ENCODE measurements at places on chromosomes 4 and X.

DNA sequence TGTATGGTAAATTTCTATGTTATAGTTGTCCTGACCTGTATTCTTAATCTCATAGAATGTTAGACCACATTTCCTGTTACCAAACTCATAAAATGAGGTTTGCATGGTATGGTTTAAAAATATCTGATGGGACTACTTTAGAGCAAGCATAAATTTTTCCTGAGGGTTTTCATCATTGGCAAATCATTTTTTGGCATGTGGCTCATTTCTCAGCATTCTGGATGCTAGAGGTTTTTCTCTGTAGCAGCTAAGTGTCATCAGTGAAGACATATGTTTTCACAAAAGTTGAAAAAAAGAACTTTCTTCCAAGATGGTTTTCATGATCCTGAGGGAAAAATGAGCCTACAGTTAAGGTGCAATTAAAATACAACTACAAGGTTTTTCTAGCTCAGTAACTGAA, 503.5 kb upstream of the FAM47C start:
- no peak for DNase-seq

- DNase-seq, result no peak
These were observed 61.4 kb downstream of the KLHL4 start for GRCh38 chrX:87578978-87579377.

- no peak for DNase-seq
These were observed 27.3 kb downstream of the KLHL15 start for GRCh38 chrX:23999671-24000070.

DNA sequence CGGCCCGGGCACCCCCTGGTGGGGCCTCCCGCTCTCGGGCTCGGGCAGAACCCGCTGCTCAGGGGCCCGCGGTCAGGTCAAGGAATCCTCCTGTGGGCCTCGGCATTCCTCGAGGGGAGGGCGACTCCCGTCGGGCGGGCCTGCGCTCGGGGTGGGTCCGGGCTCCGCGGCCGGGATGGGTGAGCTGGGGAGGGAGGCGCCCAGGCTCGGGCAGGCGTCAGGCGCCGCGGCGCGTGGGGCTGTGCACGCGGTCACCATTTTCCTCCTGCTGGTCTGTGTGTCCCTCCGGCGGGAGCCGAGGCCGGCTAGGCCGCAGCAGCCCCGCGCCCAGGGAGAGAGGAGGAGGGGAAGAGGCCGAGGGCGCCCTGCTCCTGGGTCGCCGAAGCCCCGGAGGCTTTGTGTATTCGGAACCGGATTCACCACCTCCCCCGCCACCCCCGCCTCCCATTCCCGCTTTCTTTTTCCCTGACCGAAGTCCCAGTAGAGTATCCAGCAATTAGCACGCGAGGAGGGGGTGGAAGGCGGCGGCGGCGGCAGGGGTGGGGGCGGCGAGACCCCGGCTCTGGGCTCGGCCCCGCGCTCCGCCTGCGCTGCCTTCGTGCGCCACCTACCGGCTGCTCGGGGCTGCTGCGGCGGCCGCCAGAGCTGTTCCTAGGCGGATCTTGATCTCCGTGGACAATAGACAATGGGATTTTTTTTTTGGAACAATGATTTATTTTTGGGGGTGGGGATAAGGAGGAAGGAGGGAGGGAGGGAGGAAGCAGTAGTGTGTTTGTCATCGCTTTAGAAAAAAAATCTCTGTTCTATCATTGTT, 99.0 kb upstream of the MAML3 start:
- DNase-seq, result peak; percentile 81

DNA sequence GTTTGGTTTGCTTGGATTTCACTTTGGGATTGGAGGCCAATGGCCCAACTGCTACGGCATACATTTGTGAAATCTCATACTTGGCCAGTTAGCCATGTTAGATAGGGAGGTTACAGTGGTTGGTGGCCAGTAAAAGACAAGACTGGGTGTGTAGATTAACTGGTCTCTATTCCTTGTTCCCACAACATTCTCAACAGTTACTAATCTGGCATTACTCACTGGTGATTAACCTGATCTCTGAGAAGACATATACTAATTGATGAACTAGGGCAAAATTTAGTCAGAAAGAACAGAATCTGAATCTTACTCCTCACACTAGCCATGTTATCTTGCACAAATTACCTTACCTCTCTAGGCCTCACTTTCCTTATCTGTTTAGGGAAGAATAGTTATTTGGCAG, 33.4 kb downstream of the GATB start:
- no peak for DNase-seq

- DNase-seq, result no peak
These were observed 70.4 kb upstream of the CITED1 start for GRCh38 chrX:72376124-72376523.

GRCh38 chr4:103046416-103047290, 27.1 kb upstream of the SLC9B1 start:
- no peak for DNase-seq

DNA sequence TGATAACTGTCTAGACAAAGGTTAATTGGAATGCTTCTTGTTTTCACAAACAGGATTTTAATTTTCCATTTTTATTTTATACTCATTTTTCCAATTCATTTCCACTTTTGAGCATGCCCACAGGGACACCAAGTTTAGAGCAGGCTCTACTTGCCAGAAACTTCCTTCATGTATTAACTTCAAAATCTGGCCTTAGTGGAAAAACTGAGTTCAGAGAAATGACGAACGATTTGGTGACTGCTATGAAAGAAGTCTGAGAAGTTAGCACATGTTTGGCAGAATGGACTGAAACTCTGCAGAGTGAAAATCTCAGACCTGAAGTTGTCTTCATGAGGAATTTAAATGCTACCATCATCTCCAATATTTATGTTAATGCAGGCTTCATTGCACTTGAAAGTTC, 214.1 kb downstream of the THOC2 start:
- no peak for DNase-seq

GRCh38 chr4:165294907-165295306, 32.6 kb upstream of the MSMO1 start:
- DNase-seq, result no peak

- no peak for DNase-seq
These were observed 86.7 kb downstream of the ATP8A1 start for GRCh38 chr4:42570221-42570620.

GRCh38 chr4:139229534-139230039, 50.4 kb downstream of the MGARP start:
- DNase-seq, result peak; percentile 60

GRCh38 chr4:113026556-113026955, 22.9 kb upstream of the ANK2 start:
- no peak for DNase-seq

DNA sequence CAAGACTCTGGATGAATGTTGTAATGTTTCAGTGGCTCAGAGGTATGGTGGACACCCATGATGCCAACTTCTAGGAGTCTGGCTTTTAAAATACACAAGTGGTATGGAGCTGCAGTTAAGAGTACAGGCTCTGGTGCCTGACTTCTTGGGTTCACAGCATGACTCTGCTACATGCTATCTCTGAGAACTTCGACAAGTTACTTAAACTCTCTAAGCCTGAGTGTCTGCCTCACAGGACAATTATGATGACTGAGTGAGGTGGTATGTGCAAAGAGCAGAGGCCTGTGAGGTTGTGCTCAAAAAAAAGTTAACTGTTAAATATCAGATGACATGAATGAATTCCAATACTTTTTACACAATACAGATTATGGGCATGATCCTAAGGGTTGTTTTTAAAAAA, 90.9 kb upstream of the SRD5A3 start:
- DNase-seq, result no peak

- DNase-seq, result peak; percentile 84
These were observed 180.7 kb upstream of the PGRMC2 start for GRCh38 chr4:128468123-128468989.

DNA sequence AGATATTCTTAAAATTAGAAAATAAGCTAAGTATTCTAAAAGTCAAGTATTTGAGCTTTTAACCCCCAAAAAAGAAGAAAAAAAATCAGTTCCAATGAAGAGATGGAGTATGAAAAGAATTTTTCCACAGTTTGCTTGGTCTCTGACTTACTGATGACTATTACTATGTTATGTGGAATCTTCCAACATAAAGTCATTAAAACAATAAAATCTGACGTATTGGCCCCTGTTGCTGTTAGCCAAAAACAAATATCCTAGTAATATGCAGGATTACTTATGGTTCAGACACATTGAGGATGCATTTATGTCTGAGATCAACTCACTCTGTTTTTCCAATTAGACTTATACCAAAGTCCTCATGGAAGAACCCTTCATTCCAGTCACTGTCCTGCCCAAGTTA, 517.2 kb upstream of the ADGRL3 start:
- no peak for DNase-seq

GRCh38 chr4:1318488-1319213, 28.4 kb upstream of the UVSSA start:
- no peak for DNase-seq

DNA sequence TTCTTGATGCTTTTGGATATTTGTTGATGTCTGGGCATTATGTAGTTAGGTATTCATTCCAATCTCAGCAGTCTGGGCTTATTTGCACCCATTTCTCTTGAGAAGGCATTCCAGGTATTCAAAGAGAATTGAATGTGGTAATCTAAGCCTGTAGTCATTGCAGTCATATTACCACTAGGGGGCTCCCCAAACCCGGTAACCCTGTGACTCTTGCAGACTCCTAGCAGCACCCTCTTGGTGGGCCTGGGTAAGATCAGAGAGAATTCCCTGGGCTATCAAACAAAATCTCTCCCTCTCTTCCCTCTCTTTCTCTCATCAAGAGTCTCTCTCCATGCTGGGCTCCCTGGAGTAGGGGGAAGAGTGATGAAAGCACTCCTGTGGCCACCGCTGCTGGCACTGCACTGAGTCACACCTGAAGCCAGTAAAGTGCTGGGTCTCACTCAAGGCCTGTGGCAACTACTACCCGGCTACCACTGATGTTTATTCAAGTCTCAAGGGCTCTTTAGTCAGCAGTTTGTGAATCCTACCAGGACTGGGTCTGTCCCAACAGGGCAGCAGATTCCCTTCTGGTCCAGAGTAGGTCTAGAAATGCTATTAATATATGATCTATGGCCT, 187.7 kb upstream of the NUDT10 start:
- peak; percentile 30 for DNase-seq

GRCh38 chr4:8855818-8856245, 15.8 kb downstream of the HMX1 start:
- DNase-seq, result no peak

DNA sequence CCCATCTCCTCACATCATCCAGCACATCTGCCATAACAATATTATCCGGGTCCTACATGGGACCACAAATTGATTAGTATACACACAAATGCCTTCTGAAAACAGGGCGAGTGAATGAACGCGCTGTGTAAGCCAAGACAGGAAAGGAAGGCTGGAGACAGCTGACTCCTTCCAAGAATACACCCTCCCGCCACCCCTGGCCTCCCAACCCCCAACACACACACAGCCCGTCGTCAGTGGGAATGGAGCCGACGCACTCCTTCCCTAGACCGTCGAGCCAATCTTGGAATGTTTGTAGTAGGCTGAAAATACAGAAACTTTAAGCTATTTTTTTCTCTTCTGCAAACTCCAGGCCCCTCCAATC, 319 bp upstream of the MAGEH1 start:
- DNase-seq, result no peak

- DNase-seq, result peak; percentile 3
These were observed 79.8 kb upstream of the SMARCAD1 start for GRCh38 chr4:94127707-94128328.

DNA sequence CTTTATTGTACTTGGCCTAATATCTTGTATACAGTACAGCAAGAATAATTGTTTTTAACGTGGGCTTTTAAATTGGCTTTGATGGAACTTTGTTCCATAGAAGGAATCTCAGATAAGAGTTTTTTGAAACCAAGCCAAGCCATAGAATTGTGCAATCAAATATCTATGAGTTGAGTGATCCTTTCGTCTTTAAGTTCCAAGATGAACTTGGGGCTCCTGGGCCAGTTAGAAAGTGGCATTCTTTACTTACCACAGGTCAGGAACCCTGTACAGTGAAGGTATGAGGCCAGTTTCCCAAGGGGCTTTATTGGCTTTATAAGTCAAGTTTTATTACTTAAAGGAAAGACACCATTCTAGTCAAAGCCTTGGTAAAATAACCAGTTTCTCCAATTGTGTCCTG, 2104.2 kb downstream of the PCDH7 start:
- DNase-seq, result no peak

DNA sequence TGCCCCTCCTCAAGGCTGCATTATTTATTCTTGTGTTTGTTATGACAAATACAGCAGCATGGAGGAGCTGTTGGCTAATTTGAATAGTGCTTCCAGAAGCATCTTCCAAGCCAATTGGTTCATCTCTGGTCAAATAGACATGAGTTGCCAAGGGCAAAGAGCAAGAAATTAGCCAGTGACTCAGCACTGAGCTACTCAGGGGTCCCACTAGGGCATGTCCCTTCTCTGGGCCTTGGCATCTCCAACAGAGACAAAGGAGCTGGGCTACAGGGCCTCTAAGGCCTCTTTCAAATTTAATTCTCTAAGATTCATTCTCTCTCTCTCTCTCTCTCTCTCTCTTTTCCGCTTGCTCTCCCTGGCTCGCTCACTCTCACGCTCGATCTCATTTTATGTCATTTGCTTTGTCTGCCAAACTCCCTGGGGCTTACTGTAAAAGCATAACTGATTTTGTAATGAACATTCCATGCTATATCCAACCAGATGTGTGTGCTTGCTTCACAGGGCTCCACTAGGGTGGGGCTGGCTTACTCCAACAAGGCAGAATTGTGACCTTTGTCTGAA, 86.7 kb upstream of the MAGEA4 start:
- DNase-seq, result no peak

DNA sequence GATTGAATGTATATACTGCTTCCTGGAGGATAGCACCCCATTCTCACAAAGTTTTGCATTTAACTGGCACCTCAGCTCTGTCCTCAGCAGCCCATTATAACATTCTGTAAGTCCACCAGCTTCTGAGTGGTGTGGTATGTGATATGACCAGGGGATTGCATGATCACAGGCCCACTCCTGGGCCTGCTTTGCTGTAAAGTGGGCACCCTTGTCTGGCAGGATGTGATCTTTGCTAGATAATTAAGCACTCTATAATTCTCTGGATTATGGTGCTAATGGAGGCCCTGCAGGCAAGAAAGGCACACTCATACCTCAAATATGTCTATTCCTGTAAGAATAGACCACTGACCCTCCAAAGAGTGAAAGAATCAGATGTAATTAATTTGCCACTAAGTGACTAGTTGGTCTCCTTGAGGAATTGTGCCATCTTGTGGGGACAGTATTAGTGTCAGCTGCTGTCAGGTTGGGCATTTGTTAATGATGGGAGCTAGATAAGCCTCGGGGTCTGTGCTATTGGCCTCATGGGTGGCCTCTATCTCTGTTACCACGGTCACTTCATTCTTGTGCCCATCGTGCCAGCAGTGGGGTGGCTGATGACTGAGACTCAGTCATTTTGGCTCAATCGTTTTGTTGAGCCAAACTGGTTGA, 2.2 kb upstream of the CFI start:
- peak; percentile 36 for DNase-seq

- DNase-seq, result no peak
These were observed 72.1 kb upstream of the MAMLD1 start for GRCh38 chrX:150291014-150291413.

- DNase-seq, result no peak
These were observed 189.9 kb downstream of the BMPR1B start for GRCh38 chr4:94947681-94948108.

DNA sequence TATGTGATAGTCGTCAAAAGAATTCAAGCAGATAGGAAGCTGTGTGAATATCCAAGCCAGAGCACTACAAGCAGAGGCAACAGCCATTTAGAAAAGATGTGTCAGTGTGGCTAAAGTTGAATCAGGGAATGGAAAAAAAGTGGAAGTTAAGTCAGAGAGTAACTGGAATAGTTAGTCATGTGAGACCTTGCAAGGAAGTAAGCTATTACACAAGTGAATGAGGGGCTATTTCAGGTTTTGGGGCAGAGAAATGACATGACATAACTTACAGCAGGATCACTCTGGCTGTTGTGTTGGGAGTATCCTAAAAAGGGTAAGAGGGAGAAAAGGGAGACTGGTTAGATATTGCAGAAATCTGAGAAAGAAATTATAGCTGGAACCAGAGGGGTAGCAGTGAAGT, 236.6 kb upstream of the PCDH18 start:
- DNase-seq, result no peak
